ENCODE measurements at places on chromosomes 1 and 21. TPM values are rescaled to one million over a fixed set of nuclear protein-coding genes. Genes with fewer than 3 reads are reported as not detected.

CA14 gene
- total RNA-seq: 0.37 TPM

- no peak for DNase-seq
Observed at GRCh38 chr1:228404107-228404720, 2.4 kb downstream of the TRIM11 start.

YRDC gene
- 6.0 TPM for total RNA-seq

- DNase-seq: no peak
Observed at GRCh38 chr1:15430787-15431570, 7.3 kb upstream of the CTRC start.

IVL gene
- 2.7 TPM for total RNA-seq

GRCh38 chr1:155424091-155424490 lies 103.4 kb downstream of the RUSC1 start:
- no peak for DNase-seq

GRCh38 chr1:22050330-22050729 lies 2.2 kb upstream of the CDC42 start:
- no peak for DNase-seq

- no peak for DNase-seq
Observed at GRCh38 chr1:92458146-92458545, 28.6 kb downstream of the GFI1 start.

DNA sequence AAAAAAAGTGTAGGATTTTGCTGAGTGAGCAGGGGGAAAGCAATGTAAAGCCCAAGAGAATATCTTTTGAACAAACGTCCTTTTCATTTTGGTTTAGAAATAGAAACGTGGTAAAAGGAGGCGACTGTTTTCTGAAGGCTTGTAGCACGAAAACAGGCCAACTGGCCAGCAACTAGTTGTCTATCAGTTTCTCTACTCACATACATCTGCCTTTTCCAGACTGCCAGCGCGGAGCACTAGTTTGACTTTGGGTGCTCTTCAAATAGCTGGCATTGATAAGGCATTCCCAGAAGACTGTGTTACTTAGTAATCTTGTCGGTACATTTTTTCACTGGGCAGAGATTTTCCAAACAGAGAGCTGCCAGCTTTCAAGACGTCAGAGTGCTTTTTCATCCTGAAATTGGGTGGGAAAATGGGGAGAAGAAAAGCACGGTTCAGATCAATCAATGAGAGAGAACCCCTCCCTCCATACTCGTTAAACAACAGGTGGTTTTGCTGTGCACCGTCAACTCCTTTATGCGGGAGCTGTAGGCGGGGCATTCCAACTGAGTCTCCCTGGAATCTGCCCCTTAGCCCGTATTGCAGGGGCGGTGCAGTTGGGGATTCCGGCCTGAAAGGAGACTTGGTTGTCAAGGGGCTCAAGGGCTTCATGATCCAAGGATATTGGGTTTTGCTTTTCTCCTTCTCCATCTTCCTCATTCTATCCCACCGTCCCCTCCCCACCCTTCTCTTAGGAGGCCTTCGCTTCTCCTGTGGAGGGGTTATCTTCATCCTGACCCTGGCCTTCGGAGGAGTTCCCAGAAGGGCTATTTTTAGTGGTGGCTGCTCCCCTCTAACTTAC lies 884 bp upstream of the LRRC8C start:
- no peak for DNase-seq

DNA sequence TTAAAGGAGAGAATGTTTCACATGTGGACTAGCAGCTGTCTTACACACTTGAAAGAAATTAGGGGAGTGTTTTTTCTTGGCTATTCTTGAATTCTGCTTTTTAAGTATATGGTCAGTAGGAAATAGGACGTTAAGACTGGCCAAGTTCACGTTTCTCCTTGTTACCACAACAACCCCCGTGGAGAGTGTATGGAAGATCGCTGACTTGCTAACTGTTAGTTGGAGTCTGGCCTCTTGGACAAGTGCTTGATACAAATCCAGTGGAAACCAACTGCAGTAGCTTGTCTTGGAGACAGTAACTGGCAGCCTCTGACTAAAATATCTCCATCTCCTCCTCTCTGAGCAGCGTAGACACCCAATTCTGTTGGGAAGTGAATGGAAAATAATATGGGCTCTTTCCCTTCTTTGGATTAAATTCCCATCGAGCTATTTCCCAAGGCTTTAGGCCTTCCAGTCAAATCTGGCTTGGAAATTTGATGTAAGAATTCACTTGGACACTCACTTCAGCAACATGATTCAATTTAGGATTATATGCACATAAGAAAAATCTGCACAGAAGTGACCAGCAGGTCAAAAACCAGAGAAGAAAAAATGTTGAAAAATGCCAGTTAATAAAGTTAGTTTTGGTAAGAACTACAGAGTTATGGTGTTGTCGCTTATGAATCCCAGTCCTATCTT lies 3.6 kb upstream of the NFIA start:
- DNase-seq: no peak

- DNase-seq: peak; percentile 86
Observed at GRCh38 chr21:46048926-46049889, 48.7 kb upstream of the COL6A2 start.

LCE2C gene
- not detected for total RNA-seq

DNA sequence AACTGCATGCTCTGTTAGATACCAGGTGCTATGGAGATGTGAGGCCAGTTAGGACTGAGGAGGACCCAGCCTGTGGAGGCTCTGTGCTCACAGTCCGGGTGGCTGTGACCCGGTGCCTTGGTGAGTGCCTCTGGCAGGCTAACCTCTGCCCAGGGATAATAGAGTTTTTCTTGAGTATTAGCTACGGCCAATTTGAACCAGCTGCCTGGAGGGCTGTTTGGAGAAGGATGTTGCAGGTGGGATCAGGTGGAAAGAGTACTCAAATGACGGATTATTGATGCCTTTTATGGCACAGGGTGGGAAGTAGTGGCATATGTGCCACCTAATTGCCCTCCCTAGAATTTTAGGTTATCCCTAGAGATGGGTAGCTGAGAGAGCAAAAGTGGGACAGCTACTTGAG lies 182.7 kb downstream of the GRIK3 start:
- DNase-seq: no peak

DNA sequence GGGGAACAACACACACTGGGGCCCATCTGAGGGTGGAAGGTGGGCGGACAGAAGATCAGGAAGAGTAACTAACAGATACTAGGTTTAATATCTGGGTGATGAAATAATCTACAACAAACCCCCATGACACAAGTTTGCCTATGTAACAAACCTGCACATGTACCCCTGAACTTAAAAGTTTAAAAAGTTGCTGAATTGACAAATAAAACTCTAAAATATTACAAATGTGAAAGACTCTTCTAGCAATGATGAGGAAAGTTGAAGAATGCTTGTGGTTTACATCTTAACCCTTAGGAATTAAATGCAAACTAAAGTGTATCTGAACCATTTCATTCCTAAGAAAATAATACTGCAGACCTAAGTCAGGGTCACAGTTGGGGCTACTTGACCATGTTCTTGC lies 525.6 kb upstream of the CAMK1G start:
- no peak for DNase-seq

TRNP1 gene
- 7.1 TPM for total RNA-seq

DNA sequence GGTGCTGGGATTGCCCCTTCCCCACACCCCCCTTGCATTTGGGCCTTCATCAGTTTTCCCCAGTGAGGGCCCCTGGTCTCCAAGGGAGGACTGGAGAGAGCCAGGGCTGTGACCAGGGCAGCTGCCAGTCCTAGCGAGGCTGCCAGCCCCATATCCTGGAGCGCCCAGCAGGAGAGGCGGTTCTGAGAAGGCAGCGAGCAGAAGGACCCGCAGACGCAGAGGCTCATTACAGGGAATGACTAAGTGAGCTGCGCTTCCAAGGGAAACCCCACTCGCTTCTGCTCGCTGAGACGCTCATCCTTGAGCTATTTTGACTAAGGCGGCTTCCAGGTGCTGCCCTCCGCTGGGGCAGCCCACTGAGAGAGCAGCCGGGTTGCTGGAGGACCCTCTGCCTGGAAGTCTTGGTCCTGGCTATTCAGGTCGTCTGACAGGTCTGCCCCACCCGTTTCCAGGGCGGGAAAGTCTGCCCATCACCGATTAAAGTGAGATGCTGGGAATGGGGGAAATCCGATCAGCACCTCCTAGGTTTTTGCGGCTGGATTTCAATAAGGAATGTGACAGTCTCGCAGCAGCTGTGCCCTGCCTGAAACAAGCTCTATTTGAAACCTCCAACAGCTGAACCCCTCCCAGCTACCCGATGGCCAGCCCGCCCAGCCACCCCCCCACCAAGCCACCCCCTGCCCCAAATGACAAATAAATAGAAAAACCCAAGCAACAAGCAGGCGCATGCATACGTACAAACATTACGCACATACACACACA lies 2.8 kb downstream of the KCNN3 start:
- no peak for DNase-seq

DNA sequence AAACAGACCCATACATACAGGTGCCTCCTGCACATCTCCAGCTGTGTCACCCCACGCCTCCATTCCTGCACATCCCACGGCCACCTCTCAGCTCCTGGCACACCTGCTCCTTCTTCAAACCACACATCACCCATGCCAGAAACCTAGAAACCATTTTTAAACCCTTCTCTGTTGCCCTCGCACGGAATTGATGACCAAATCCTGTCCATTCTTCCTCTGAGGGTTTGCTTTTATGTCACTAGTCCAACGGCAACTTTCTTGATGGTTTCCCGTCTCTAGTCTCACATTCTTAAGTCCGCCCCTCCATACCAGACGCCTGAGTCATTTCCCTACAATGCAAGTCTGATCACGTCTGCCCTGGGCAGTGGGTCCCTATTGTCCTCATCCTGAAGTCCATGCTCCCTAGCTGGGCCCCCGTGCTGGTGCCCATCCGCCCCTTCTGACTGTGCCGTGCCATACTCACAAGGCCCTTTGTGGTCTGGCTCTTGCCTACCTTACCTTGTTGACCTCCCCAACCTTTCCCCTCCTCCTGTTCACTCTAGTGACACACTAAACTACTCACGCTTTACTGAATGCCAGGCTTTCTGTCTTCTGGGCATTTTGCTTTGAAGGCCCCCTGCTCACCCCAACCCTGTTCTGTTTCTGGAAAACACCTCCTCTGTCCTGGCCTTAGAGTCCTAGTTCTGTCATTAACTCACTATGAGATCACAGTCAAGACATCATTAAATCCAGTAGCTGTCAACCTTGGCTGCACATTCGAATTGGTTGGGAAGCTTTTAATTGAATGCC lies 17.6 kb downstream of the SLC2A1 start:
- no peak for DNase-seq

SPATA21 gene
- total RNA-seq: not detected

NGF gene
- 5.8 TPM for total RNA-seq

GRCh38 chr1:203425663-203425975 lies 50.0 kb upstream of the PRELP start:
- no peak for DNase-seq

DNA sequence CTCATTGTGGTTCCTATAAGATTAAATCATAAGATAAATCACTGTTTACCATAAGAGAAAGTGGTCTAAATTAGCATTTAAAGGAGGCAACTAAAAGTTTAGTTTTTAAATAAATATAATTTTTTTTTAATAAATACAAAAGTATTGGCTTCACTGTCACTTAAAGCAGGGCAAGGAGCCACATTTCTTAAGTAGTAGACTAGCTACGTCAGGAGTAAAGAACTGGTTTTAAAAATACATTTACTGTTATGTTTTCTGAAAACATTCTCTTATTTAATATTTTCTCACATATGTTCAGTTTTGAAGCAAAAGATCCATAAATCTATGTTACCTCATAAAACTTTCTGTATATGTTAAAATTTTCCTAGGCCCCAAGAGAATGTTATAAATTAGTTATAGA lies 2.2 kb downstream of the ANGPTL1 start:
- no peak for DNase-seq

GRCh38 chr1:1304331-1305299 lies 3.1 kb downstream of the ACAP3 start:
- DNase-seq: peak; percentile 63

GRCh38 chr1:77900687-77901293 lies 12.4 kb downstream of the NEXN start:
- no peak for DNase-seq

Measured in urinary bladder (tissue), 4 donors.